MG63 (cell line): ENCODE measurements at places on chromosomes 11 and 22.

GRCh38 chr11:126863294-126863997 is 137.1 kb downstream of the KIRREL3 start:
- no peak for DNase-seq

GRCh38 chr11:74746868-74747267 is 1.8 kb upstream of the RNF169 start:
- DNase-seq: no peak

DNA sequence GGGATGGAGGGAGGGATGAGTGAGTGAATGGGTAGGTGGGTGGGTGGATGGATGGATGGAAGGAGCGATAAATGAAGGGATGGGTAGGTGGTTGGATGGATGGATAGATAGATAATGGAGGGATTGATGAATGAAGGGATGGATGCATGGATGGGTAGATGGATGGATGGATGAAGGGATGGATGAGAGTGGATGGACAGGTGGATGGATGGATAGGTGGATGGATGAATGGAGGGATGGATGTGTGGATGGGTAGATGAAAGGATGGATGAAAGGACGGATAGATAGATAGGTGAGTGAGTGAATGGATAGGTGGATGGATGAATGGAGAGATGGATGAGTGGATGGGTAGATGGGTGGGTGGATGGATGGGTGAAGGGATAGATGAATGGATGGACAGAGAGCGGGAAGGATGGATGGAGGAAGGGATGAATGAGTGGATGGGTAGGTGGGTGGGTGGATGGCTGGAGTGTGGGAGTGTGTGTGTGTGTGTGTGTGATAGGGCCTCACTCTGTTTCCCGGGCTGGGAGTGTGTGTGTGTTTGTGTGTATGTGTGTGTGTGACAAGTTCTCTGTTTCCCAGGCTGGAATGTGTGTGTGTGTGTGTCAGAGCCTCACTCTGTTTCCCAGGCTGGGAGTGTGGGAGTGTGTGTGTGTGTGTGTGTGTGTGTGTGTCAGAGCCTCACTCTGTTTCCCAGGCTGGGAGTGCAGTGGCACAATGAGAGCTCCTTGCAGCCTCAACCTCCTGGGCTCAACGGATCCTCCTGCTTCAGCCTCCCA is 2.1 kb upstream of the PRR33 start:
- DNase-seq: no peak

DNA sequence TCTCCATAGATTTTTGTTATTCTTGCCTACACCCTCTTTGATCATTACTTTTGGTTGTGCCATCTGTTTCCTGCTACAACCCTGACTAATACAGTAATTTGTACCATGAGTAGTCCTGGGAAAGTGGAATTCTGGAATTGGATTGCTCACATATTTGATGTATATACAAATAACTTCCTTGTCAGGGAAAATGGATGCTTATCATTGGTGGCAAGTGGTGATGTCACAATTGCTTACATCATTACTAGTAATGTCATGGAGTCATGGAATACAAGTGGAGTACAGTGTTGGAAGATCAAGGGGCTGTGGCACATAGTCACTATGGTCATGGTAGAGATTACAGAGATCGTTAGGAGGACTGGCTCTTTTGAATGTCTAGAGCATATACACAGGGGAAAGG is 24.4 kb downstream of the AASDHPPT start:
- no peak for DNase-seq

- peak; percentile 65 for DNase-seq
These were observed 579 bp downstream of the TANGO2 start for GRCh38 chr22:20021196-20022181.

DNA sequence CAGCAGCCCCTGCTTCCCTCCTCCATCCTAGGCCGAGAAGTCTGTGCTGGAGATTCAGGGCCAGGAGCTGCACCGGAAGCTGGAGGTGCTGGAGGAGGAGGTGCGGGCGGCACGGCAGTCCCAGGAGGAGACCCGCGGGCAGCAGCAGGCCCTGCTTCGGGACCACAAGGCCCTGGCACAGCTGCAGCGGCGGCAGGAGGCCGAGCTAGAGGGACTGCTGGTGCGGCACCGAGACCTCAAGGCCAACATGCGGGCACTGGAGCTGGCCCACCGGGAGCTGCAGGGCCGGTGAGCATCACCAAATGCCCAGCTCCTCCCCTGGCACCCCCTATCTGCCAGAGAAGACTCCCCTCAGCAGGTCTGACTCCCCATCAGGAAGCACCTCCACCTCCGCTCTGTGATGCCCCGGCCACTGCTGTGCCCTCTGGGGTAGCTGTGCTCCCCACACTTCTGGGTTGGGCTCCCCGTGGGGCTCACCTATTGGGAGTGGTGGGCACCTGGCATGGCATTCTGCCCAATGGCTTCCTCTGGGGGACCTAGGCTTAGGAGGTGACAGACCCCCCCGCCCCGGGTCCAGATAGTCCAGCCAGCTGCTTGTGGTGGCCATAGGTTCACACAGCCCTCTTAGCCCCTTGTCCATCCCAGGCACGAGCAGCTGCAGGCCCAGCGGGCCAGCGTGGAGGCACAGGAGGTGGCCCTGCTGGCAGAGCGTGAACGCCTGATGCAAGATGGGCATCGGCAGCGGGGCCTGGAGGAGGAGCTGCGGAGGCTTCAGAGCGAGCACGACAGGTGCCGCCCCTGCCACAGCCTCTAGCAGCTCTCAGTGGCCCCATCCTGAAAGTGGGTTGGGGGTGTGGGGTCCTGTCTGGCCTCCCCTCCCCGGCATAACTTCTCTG is 6.6 kb upstream of the RPS6KA4 start:
- DNase-seq: no peak

- no peak for DNase-seq
These were observed 30.0 kb upstream of the CABP7 start for GRCh38 chr22:29689880-29690213.

DNA sequence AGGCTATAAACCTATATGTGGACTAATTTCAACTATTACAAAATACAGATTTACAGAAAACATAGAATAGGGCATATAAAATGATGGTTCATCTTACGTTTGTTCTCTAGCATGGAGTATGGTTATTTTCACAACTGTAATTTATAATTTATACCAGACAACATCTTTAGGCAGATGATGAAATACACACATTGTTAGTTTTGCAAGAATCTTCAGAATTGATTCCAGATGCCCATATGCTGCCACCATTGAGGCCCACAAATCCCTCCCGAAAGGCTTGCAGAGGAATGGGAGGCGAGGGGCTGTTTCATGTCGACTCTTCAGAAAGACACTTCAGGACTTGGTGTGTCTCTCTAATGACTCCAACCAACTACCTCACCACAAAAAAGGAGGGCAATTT is 6.2 kb downstream of the PTPN5 start:
- no peak for DNase-seq

DNA sequence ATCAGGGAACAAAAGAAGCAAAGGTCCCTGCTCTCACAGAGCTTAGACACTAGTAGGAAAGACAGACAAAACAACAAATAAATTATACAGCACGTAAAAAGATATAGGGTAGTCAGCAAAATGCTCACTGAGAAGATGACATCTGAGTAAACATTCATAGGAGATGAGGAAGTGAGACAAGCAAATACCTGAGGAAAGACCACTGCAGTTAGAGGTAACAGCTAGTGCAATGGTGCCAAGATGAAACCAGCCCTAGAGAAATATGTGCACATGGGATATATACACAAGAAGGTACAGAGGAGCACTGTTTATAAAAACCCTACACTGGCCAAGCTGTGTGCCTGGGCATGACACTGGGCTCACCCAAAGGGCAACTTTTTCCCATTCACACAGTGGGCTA is 9.8 kb downstream of the CYP2R1 start:
- DNase-seq: no peak

DNA sequence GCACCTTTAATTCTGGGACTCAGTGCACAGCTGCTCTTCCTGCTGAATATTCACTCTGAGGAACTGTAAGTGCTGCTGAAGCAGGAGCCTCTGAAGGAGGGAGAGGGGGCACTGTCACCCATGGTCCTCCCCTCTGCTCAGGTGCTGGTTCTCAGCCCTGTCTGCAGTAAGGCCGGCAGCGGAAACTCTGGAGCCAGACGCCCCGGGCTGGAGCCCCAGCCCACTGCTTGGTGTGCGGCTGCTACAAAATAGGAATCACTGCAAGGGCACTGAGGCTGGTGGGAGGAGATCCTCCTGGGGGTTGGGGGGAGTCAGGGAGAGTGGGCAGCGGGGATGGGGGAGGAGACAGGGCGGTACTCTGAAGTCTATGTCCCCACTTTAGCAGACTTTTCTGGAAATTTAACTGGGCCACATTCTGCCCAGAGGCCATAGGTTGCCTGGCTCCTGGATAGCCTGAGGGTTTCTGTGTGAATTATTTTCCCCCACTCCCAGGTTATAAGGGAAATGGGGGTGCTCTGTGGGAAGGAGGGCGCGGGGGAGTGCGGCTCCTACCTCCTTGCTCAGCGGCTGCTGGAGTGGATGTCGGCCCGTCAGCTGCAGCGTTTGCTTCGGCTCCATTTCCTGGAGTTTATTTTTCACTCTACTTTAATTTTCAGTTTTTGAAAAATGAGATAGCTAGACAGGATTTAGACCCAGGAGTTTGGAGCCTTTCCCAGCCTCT is 33.6 kb downstream of the TBC1D22A start:
- no peak for DNase-seq

DNA sequence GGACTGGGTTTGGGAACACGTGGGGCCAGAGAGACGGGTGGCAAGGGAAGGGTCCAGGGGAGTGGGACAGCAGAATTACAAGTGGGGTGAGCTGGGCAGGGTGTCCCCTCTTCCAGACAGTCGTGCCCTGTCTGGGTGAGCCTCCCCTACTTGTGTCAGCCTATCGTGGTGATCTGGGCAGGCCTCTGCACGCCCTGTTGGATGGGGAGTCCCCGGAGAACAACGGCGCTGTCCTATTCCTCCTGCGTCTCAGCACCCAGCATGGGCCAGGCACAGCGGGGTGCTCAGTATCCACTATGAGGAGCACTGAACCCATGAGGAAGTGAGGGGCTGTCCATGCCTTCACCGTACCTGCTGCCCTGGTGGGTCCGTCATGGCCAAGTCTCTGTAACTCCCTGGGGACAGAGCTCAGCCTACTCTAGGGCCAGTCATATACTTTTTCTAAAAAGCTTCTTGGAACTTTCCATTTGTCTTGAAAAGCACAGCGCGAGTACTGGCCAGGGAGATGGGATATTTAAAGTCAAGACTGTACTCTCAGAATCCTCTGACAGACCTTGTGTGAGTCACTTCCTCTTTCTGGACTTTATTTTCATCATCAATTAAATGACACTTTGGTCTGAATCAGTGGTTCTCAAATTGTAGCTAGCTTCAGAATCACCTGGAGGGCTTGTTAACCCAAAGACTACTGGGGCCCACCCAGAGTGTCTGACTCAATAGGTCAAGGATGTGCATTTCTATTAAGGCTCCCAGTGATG is 81.7 kb upstream of the NECTIN1 start:
- DNase-seq: no peak

DNA sequence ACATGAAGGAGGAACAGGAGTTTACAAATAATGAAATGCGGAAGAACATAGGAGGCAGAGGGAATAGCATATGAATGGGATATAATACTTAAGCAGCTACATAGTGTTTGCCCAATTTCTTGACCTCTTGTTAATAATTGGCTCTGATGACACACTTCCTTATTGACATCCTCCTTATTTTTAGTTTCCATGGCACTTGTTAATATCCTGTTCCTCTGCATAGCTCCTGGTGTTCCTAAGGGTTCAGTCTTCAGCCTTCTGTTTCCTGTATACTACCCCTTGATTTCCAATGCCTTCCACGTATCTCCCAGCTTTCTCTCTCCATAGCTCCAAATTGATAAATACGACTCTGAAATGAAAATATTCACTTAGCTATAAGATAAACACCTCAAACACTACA is 663.8 kb upstream of the API5 start:
- DNase-seq: no peak

- DNase-seq: no peak
These were observed 195.7 kb downstream of the ADAMTS15 start for GRCh38 chr11:130644187-130644586.

DNA sequence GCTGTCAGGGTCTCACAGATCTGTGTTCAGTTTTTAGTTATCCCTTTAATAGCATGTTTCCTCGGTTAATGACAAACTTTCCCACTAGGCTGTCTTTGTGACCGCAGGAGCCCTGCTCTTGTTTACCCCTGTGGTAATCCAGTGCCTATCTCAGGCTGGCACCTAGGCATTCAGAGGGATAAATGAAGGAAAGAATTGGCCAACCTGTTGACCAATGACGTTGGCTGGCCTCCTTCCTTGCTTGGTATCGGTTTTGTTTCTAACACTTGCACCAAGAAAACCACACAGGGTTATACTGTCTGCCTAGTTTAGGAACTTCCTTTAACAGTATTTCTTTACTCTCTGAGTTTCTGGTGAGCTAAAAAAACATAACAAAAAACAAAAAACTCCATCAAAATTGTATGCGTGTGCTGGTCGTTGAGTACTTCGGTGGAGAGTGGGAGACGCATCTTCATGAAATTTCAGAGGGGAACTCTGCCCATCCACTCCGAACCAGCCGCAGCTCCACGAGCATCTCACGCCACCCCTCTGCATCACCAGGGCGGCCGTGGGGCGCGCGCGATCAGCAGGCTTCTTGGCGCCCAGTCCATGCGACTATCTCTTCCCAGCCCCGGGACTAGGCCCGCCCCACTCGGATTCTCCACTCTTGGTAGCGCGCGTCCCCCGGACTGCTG is 563 bp upstream of the ENDOD1 start:
- no peak for DNase-seq

DNA sequence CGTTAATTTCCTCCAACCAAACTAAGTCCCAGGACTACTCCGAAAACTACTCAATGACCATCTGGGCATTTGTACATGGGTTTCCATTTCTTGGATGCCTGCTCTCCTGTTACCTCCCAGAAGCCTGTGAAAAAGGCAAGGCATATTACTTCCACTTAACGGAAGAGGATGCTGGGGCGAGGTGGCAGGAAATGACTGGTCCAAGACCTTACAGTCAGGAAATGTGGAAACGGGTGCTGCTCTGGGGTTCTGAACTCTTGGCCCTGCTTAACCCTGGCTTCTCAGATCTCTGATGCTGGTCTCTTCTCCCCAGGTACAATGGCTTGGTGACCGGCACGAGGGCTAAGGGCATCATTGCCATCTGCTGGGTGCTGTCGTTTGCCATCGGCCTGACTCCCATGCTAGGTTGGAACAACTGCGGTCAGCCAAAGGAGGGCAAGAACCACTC is 12.9 kb downstream of the ADORA2A start:
- no peak for DNase-seq

- no peak for DNase-seq
These were observed 288.5 kb downstream of the NTM start for GRCh38 chr11:131658952-131659351.

GRCh38 chr11:15726221-15726746 is 611.6 kb downstream of the INSC start:
- no peak for DNase-seq

- no peak for DNase-seq
These were observed 422 bp downstream of the GLB1L2 start for GRCh38 chr11:134332189-134332631.
